ENCODE measurements at places on chromosomes 12 and 14. TPM values are rescaled to one million over a fixed set of nuclear protein-coding genes. Genes with fewer than 3 reads are reported as not detected.
A peak's percentile ranks its signal among the peaks of the same experiment; 100 is the strongest.

DNA sequence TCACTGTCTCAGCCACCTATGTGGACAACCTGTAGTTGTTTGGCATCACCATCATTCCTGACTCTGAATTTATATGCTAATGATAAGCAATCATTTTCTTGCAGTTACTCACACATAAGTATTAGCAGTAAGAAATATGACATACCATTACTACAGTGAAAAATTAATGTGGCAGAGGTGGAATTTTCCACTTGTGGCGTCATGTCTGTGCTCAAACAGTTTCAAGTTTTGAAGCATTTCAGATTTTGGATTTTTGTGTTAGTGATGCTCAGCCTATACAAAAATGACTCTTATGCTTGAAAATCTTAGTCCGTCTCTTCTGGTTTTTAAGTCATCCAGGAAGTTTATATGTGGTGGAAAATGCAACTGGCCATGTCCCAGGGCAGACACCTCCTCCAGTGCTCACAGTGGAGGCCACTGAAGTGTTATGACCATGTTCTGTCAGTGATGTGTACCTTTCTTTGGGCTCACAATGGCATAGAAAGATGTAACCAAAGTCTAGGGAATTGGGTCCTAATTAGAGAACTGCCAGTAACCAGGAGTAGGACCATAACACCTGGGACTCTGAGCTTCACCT, 220.6 kb downstream of the SYT1 start:
- no peaks in the 10 kb centered on the region for H3K36me3 ChIP-seq
- H3K4me1 ChIP-seq, result no peaks in the 10 kb centered on the region
- DNase-seq, result no peak
- H3K27ac ChIP-seq, result no peak overlapping the region
- no peaks in the 10 kb centered on the region for H3K27me3 ChIP-seq

Gene PRPF39
- 35.6 TPM for total RNA-seq

Gene IRAK3
- total RNA-seq, result 19.9 TPM

DNA sequence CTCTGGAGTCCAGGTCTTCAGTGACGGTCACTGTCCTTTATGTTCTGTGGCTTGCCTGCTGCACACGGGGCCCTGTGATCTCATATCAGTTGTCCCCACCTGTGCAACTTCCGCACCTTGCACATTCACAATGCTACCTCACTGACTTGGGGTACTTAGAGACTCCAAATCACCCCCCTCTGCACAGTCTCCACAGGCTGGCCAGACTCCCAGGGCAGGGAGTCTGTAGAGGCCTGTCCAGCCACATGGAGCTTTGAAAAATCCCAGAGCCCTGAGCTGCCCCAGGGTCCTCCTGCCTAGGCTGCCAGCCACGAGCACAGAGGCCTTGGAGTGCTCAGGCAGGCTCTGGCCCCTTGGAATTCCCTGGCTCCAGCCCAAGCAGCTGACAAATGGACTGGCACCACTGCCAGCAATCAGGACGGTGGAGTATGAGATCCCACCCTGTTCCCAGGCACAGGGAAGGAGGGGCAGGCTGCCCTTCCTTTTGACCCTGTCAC, 26.4 kb downstream of the CMKLR1 start:
- H3K4me1 ChIP-seq, result peaks cover 20% of the 10 kb centered on the region
- H3K27ac ChIP-seq, result peak overlapping the region; percentile 62
- DNase-seq, result peak; percentile 91
- H3K4me3 ChIP-seq, result no peak overlapping the region

GRCh38 chr12:87425942-87426554, 603.2 kb downstream of the C12orf50 start:
- no peak overlapping the region for H3K4me3 ChIP-seq
- H3K4me1 ChIP-seq, result no peaks in the 10 kb centered on the region
- no peak for DNase-seq
- H3K27me3 ChIP-seq, result no peaks in the 10 kb centered on the region
- H3K36me3 ChIP-seq, result no peaks in the 10 kb centered on the region

DNA sequence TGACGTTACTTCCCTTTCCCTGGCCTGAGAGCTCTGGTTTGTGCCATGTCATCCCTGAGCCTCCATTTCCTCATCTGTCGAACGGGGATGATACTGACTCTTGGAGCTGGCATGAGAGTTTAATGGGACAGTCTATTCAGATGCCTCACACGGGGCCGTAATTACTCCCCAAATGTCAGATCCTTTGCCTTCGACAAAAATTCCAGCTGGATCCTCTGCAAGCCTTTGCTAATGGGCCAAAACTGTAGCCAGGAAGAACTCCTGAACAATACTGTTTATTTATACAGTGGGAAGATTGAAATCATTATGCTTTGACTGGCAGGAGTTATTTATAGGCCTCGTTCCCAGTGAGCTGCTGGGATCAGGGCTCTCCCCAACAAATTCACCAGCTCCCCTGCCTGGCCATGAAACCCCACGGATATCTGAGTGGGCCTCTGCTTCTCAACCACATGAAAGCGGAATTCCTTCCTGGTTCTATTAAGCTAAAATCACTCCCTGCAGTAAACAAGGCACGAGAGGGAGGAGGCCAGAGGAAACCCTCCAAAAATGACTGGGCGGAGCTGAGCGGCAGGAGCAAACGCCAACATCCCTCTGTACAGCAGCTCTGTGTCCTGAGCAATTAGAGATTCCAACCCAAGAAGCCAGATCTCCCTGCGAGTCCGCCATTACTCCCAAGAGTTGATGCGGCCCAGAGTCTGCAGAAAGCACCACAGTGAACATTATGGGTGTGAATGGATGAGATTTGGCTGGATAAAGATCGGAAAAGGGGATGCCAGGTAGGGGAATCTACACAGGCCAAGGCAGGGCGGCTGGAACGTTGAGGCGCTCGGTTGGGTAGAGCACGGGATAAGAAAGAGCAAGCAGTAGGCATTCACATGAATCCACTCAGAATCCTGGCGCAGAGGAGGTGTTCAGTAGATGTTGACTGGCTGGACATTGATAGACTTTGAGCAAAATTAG, 326.1 kb downstream of the BCL11B start:
- H3K36me3 ChIP-seq, result no peaks in the 10 kb centered on the region
- H3K27me3 ChIP-seq, result no peaks in the 10 kb centered on the region
- H3K4me1 ChIP-seq, result no peaks in the 10 kb centered on the region
- no peak overlapping the region for H3K4me3 ChIP-seq
- no peak for DNase-seq
